ENCODE measurements at places on chromosomes 6 and 20.
A peak's percentile ranks its signal among the peaks of the same experiment; 100 is the strongest.

DNA sequence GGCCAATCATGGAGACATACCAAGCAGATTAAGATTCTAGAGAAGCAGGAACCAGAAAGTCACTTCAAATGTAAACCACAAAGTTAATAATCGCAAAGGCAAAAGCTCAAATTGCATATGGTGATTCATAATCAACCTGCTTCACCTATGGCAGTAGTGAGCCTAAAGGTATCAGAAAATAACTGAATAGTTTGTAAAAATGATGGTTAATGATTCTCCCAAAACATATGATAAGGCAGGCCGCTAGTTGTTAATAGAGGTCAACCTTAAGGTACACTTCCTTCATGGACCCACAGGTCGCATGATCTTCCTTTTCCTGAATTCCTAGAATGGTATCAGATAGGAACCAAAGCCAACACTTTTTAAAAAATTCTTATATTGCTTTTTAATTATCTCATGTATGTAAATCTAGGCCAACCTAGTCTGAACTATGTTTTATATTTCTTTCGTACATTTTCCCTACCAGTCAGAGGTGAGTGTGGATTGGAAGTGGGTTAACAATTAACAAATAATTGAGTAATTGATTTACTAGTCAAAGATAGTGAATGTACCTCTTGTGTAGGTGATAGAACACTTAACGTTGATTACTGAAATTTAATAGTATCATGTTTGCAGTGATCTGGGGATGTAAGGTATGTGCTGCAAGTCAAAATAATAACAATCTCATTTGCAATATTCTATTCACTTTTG is 16.4 kb downstream of the TAAR2 start:
- no peak for DNase-seq

- no peak for DNase-seq
Observed at GRCh38 chr6:105591053-105591452, 188.2 kb upstream of the PREP start.

DNA sequence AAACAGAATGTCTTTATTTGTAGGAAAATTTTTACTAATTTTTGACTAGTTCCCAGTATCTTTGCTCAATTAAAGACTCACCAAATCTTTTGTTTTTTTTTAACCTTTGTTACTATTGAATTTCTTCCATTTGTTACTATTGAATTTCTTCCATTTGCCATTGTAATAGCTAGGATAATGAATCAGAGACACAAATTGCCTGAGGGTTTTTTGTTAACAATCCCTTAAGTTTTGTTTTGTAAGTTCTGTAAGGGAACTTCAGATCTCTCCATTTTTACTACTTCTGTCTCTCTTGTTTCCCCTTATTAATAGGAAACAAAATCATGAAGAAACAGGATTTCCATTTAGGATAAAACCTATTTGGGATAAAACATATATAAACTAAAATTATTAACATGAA is 104.3 kb downstream of the MAP3K4 start:
- no peak for DNase-seq

- no peak for DNase-seq
Observed at GRCh38 chr20:16902662-16903061, 154.5 kb downstream of the OTOR start.

GRCh38 chr6:52253494-52253893 is 9.2 kb upstream of the IL17F start:
- DNase-seq, result peak; percentile 66

DNA sequence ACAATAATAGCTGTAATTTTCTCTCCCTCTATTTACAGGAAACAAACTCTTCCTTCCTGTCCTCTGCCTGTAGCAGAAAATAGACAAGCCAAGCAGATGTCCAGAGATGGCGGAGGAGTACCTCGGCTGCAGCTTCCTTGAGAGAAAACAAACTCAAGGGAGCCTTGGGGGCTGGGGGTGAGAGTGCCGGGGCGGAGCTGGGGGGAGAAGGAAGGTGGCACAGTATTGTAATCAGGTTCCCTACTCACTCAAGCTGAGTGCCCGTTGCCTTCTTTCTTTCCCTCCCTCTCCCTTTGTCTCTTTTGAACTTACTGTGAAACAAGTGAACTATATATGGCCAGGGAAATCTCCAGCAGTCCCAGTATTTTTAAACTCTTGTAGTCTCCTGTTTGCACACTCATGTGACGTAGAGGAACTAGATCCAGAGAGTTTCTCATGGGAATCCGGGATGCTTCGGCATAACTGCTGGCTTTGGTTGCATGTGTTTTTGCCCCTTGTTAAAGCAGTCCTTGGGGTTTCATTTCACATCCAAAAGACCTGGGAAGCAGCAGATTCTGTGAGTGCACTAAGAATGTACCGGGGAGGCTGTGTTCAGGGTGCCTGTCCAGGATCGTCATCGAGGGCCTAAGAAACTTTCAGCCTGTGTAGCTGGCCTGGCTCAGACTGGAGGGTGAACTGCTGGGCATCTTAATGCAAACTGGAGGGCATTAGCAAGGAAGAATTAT is 44.6 kb upstream of the HDDC2 start:
- DNase-seq, result peak; percentile 28

- DNase-seq, result no peak
Observed at GRCh38 chr20:48783533-48784272, 44.1 kb downstream of the PREX1 start.

DNA sequence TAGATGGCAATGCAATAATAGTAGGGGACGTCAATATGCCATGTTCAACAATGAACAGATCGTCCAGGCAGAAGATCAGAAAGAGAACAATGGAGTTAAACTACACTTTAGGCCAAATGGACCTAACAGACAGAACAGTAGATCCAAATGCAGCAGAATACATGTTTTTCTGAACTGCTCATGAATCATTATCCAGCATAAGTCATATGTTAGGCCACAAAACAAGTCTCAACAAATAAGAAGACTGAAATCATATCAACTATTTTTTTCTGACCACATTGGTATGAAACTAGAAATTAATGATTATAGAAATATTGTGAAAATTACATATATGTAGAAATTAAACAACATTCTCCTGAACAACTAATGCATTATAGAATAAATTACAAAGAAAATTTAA is 10.2 kb upstream of the DEFB125 start:
- DNase-seq, result no peak

GRCh38 chr6:116409756-116410155 is 39.0 kb downstream of the DSE start:
- no peak for DNase-seq

DNA sequence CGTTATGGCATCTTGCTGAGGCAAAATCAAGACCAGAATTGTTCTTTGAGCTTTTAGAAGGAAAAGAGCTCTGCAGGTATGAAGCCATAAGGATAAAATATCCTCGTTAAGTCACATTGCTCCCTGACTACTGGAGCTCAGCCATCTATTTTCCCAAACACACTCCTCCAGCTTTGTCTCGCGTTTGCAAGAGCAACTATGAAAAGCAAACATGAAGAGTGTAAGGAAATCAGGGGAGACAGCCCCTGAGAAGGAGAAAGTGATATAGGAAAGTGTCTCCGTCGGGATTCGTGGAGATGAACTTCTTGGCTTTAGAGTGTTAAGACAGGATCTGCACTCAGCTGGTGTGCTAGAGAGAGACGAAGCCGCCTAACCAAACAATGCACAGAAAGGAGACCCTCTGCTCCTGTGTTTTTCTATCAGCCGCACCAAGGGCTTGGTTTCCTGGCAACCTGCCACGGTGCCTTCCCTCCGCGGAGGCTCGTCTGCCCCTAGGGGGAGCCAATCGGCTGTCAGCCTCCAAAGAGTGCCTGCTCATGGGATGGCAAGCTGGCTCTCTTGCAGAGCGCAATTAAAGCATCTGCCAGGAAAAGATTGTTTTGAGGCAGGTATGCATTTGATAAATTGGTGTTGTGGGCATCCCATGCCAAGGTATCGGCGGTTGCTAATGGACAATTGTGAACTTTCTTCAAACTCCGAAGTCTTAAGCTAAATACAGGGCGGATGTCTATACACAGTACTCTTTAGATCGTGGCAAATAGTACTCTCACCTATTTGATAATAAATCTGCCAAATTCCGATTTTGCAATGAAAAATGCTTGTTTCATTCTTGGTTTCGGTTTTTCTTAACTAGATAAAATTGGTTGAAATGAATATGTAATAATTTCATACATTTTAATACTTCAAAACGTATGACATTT is 603.2 kb downstream of the RNF144B start:
- DNase-seq, result peak; percentile 62

DNA sequence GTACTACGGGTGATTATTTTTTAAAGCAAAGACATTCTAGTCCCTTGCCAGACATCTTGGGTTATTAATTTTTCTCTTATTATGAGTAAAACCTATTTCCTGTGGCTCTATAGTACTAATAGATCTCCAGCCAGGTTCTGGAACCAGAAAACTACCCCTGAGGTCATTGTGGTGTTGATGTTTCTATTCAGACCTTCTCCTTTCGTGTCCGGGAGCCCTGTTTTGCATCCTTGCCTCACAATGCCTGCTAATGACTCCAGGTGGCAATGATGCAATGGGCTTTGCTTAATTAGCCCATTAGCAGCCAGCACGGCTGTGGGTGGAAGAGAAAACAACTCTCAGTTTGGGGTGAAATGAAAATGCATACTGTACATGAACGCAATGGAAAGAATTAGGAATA is 62.9 kb upstream of the ARG1 start:
- no peak for DNase-seq

DNA sequence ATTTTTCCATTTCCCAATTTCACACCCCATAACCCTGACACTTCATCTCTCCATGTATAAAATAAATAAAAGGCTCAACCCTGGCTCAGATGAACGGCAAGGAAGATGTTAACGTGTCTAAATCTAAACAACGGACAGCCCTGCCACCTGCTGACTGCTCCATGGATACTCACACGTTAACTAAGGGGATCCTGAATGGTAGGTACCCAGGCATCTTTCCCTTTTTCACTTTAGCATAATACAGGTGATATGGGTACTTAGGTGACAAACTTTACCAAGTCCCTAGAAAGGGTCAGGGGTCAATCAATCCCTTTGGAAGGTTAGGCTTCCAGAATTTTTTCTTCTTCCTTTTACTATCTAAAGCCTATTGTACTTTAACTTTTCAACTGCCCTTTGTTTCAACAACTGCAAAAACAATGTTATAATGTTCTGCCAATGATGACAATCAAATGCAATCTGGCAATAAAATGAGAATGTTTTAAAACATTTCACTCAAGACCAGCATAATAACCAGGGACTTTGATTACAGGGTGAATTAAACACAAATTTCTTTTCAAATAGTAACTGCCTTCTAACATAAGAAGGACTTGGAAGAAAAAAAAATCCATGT is 52.4 kb upstream of the IPCEF1 start:
- DNase-seq, result peak; percentile 69

DNA sequence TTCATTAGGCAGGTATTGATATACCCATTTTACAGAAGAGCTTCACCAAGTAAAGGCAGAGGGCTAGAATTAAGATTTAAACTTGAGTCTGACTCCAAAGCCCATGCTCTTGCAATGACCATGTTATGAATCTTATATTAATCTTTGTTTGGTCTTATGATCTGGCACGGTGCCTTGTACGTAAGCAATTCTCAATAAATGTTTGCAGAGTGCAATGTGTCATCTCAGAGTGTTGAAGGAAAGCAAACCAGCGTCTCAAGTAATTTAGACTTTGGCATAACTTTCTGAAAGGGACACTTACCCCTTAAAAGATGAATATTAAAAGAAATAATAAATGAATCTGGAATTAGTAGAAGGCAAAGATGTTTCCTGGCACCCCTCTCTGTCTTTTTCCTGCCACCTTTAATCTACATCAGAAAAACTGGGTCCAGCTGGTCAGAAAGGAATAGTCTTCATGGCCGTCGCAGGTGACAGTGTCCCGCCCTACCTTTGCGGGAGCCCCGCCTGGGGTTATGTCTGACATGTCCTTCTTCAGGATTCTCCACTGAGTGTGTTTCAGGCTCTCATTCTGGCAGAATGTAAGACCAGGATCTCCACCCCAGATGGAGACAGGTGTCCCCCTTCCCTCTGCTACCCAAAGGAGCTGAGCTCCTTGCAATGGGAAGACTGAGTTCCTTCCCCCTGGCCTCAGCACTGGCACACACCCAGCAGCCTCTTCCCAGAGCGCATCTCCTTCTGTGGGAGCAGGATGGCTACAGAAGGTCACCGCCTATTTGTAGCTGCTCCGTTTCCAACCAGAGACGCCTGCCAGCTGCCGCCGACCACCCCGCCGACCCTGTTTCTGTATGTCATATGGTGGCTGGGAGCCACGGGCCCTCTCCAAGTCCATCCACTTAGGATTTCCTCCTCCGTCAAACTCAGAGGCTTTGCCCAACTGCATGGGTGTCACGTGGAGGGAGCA is 266.3 kb upstream of the ECI2 start:
- peak; percentile 9 for DNase-seq

GRCh38 chr20:44356353-44356723 is 839 bp downstream of the HNF4A start:
- no peak for DNase-seq

GRCh38 chr6:121460170-121460569 is 24.7 kb downstream of the GJA1 start:
- no peak for DNase-seq

- DNase-seq, result no peak
Observed at GRCh38 chr20:48155268-48155667, 370.0 kb upstream of the SULF2 start.

DNA sequence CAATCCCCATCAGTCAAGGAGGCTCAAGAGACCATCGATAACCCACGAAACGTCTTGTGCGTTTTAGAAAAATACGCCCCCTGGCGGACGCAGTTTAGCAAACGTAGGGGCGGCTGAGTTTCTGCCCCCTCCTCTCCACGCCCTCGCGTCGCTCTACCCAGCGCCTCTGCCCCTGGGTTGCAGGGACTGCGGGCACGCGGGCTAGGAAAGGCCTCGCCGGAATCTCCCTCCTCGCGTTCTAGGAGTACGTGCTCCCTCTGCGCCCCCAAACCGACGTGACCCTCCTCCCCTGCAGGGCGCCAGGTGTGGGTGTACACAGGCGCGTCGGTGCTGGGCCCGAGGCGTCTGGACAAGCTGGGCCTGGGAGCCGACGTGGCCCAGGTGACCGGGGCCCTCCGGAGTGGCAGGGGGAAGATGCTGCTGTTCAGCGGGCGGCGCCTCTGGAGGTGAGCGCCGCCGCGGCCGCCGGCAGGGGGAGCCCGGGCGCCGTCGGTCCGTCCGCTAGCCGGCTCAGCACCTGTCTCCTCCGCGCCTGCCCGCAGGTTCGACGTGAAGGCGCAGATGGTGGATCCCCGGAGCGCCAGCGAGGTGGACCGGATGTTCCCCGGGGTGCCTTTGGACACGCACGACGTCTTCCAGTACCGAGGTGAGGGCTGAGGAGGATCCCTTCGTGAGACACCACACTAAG is 5.3 kb downstream of the MMP9 start:
- DNase-seq, result peak; percentile 55

DNA sequence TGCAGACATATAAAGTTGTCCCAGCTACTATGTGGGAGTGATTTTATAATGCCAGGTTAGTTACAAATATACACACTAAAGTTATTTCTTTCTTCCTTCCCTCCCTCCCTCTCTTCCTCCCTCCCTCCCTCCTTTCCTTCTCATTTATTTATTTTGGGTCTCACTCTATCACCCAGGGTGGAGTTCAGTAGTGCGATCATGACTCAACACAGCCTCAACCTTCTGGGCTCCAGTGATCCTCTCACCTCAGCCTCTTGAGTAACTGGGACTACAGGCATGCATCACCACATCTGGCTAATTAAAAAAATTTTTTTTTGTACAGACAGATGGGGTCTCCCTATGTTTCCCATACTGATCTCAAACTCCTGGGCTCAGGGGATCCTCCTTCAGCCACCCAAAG is 59.2 kb downstream of the PHF20 start:
- no peak for DNase-seq

GRCh38 chr6:13838616-13839015 is 24.3 kb upstream of the MCUR1 start:
- DNase-seq, result no peak

GRCh38 chr6:89409461-89410035 is 2.5 kb downstream of the RRAGD start:
- DNase-seq, result no peak

Data from lung microvascular endothelial cell (primary cell).